Activated CD4-positive, alpha-beta memory T cell treated with anti-CD3 and anti-CD28 coated beads for 36 hours (primary cell): ENCODE measurements at places on chromosomes 4 and X.

- no peak for DNase-seq
These were observed 25.5 kb downstream of the PRIMPOL start for GRCh38 chr4:184675018-184675417.

DNA sequence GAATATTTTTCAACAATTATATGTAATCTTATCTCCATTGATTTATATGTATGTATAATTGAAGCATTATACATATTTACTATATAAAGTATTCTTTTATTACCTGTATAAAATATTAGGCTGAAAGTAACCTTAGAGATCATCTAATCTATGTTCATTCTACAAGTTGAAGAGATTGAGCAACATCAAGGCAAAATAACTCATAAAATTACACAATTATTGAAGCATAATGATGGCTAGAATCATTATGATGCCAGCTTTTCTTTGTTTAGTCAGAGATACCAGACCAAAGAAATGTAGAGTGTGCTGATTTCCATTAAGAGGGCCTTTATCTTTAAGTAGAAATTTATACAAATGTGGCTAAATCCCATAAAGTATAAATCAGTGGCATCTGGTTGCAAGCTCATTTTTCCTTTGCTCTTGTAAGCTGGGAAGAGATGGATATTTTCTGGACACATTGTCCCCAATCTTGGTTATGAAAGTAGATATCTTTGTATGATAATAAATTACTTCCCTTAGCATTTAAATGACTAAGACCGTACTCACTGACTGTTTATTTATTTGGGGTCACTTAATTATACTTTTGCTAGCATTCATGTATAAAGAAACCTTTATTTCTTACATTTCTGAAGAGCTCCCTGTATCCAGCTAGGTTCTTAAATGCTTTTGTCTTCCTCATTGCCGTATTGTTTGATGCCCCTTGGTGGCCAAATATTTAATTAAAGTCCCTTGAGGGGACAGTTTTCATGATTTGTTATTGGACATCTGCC, 339.8 kb downstream of the PCDH7 start:
- DNase-seq = no peak

GRCh38 chrX:44310227-44310626, 33.2 kb downstream of the EFHC2 start:
- DNase-seq = no peak

GRCh38 chr4:25377572-25378436, 741 bp downstream of the ANAPC4 start:
- DNase-seq = no peak

GRCh38 chr4:88219099-88219498, 60.7 kb upstream of the ABCG2 start:
- DNase-seq = no peak

GRCh38 chr4:118356111-118356510, 3.3 kb upstream of the PRSS12 start:
- DNase-seq = no peak

DNA sequence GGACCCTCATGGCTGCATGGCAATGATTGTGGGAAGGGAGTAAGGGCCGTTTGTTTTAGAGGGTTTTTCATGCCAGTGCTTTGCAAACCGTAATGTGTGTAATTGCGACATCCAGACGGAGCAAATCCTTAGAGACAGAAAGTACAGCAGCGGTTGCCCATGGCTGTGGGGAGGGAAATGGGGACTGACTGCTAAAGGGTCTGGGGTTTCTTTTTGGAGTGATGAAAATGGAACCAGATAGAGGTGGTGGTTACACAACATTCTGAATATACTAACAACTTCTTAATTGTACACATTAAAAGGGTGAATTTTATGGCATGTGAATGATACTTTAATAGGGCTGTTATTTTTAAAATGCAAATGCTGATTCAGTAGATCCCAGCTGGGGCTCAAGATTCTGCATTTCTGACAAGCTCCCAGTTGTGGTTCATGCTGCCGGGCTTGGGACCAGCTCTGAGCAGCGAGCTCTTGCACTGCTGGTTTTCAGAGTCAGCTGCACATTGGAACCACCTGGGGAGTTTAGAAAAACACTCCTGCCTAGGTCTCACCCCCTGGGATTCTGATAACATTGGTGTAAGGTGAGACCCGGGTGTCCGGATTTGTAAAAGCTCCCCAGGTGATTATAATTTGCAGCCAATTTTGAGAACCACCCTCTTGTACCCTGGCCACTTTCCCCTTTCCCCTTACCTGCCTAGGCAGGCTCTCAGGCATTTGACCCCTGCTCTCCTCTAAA, 47.7 kb downstream of the PRPS1 start:
- peak; percentile 25 for DNase-seq

DNA sequence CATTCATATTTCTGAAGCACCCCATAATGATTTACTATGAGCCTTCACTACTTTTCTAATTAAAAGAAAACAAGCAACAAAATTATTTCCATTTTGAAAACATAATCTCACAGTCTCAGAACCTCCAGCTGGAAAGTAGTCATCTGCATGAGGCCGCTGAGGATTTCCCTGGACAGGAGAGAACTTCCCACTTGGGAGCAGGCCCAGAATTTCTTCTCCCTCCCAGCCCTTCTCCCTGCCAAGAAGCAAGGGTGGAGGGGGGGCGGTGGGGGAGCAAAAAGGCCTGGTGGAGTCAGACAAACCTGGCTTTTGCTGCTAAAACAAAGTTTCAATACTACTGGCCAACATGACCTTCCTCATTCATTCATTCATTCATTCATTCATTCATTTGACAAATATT, 167.3 kb downstream of the PJA1 start:
- DNase-seq = no peak

DNA sequence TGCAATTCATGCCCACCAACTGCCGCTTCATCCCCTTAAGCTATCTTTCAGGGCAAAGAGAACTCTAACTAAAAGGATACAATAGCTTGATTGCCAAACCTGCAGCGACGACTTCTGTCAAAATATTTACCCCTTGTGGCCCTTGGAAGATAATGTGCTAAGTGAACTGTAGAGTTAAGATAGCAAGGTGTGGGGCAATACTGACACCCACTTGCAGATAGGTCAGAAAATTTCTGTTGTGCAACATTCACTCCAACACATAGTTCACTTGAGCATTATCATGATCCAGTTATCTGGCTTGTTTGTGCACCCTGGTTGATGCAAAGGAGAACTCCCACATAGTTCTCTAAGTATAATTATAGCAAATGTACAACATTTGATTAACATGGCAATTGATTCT, 55.6 kb downstream of the RHOXF2B start:
- no peak for DNase-seq

GRCh38 chr4:140253556-140254027, 99.6 kb upstream of the MAML3 start:
- no peak for DNase-seq

GRCh38 chrX:30652527-30653414, 452 bp upstream of the GK start:
- peak; percentile 95 for DNase-seq
